ENCODE measurements at places on chromosomes 1 and 21. TPM values are rescaled to one million over a fixed set of nuclear protein-coding genes. Genes with fewer than 3 reads are reported as not detected.

DNA sequence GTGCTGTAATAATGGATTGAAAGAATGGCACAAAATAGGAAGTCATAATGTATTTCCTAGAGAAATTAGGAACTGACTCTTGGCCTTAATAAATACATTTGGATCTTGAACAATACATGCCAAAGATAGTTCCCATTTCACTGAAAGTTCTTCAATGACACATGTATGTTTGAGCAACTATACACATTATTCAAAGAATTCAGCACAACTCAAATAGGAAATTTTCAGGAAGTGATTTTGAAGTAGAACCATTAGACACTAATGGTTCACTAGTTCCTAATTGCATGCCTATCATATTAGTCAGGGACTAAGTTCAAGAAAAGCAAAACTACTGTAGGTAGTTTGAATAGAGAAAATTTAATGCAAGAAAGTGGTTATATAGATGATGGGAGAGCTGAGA lies 404.7 kb downstream of the LMO4 start:
- DNase-seq: no peak

The NBPF6 gene
- total RNA-seq: 0.23 TPM

DNA sequence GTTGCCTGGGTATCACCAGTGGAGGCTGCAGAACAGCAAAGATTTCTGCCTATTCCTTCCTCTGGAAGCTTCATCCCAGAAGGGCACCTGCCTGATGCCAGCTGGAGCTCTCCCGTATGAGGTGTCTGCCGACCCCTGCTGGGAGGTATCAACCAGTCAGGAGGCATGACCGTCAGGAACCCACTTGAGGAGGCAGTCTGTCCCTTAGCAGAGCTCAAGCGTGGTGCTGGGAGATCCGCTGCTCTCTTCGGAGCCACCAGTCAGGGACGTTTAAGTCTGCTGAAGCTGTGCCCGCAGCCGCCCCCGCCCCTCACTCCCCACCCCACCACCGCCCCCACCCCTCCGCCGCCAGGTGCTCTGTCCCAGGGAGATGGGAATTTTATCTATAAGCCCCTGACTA lies 23.1 kb upstream of the HFM1 start:
- no peak for DNase-seq

- DNase-seq: no peak
These were observed 14.0 kb upstream of the MIXL1 start for GRCh38 chr1:226209307-226210059.

DNA sequence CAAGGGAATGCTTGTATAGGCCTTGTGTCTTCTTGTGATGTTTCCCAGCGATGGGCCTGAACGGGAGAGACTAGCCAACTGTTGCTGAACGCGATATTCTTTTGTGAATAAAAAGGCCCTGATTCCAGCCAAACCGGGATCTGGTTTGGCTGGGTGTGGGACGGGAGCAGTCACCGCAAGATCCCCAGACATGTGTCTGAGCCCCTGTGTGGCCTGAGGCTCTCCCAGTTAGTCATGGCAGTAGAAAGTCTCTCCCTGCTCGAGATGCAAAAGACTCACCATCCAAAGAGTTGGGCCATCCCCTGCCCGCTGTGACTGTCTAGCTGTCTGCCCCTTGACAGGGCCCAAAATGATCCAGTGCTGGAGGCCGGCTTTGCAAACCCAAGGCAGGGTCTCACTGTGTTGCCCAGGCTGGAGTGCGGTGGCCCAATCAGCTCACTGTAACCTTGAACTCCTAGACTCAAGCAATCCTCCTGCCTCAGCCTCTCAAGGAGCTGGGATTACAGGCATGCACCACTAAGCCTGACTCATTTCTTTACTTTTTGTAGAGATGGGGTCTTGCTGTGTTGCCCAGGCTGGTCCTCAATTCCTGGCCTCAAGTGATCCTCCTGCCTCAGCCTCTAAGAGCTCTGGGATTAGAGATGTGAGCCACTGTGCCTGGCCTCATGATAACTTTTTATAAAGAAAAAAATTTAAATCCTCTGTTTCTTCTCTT lies 56.4 kb downstream of the KIF26B start:
- DNase-seq: no peak

DNA sequence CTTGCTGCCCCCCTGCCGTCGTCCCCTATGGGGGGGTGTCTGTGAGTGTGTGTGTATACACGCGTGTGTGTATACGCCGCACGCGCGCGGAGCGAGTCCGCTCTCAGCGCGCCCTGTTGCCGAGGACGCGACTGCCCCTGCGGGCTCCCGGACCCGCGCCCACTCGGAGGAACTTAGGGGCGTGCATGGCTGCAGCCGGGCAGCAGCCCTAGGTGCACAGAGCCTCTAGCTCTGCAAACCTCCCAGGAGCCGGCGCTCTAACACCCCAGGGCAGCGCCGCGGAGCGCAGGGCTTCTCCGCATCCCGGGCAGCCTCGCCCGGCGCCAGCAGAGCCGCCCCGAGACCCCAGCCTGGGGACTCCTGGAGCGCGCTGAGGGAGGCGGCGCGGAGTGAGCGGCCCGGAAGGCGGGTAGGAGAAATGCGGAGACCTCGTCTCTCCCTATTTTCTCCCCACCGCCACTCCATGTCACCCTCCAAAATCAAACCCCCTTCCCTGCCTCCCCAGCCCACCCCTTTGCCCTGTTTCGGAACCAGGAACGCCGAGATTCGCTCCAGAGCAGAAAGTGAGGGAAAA lies 574 bp downstream of the ITPKB start:
- peak; percentile 39 for DNase-seq

The APOBEC4 gene
- not detected for total RNA-seq

- no peak for DNase-seq
These were observed 1.3 kb downstream of the ARL8A start for GRCh38 chr1:202143011-202143767.

- no peak for DNase-seq
These were observed 44.6 kb downstream of the UBR4 start for GRCh38 chr1:19165501-19165900.

- no peak for DNase-seq
These were observed 171.1 kb downstream of the PIGK start for GRCh38 chr1:77047978-77048614.

GRCh38 chr1:159204161-159205141 lies at the start of gene ACKR1:
Gene ACKR1 (plus strand): TSS chr1:159204875. CDS start chr1:159204960, 85 bp downstream.
- no peak for DNase-seq

DNA sequence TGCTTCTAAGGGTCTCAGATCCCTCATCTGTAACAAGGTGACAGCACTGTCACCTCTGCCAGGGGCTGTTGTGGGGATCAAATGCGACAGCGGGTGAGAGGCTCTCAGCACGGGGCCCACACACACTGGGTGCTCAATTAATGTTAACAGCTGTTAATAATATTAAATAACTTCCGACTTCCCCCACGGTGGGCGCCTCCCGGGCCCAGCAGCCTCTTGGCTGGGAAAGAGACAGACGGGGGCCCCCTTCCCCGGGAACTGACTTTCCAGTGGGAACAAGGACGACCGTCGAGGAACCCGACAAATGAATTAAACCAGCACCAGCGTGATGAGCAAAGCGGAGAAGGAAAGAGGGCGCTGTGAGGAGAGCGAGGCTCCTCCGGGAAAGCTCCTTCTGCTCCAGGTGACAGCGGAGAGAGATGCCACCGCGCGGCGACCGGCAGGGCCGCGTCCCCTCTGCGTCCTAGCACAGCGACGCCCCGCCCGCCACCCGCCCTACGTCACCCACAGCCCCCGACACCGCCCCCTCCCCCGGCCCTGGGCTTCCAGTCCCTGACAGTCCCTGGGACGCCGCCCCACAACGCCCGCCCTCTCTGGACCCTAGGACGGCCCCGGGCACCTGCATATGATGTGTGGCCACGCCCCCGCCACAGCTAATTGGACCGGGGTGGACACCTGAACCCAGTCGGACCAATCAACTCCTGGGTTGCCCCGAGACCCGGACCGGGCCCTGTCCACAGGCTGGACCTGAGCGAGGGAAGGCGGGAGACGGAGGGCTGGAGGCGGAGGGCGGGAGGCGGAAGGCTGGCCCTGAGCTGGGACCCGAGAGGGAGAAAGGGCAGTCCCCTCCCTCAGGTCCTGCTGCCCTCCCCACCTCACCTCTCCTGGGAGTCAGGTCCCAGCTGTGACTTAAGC lies 38.2 kb downstream of the MATN1 start:
- DNase-seq: no peak

- DNase-seq: no peak
These were observed 77.4 kb upstream of the BACH1 start for GRCh38 chr21:29221253-29221744.

GRCh38 chr1:13517193-13517812 lies 3.5 kb upstream of the LRRC38 start:
- no peak for DNase-seq

The ATAD3A gene
- total RNA-seq: 78.5 TPM

The DRAXIN gene
- total RNA-seq: 0.07 TPM

GRCh38 chr1:21378705-21379494 lies 61.0 kb upstream of the NBPF3 start:
- DNase-seq: no peak

- DNase-seq: no peak
These were observed 71.7 kb downstream of the APP start for GRCh38 chr21:26098772-26099397.

DNA sequence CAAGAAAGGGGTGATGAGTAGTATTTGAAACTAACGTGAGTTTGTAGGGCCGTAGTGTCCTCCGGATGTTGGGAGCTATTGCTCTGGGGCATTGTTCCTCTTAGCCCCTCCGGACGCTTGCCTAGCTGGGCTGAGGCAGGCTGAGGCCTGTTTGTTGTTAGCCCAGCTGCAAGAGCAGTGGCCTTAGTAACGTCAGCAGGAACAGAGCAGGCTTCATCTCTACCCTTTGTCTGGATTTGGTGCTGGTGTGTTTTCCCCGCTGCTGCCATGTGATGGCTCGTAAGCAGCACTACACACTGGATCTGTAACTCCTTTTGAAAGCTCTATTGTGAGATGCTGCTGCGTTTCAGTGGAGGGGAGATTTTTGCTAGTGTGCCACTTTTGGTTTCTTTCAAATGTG lies 57.6 kb downstream of the DNM3 start:
- DNase-seq: no peak

The CD247 gene
- total RNA-seq: 196 TPM

The C1orf226 gene
- total RNA-seq: 0.05 TPM

DNA sequence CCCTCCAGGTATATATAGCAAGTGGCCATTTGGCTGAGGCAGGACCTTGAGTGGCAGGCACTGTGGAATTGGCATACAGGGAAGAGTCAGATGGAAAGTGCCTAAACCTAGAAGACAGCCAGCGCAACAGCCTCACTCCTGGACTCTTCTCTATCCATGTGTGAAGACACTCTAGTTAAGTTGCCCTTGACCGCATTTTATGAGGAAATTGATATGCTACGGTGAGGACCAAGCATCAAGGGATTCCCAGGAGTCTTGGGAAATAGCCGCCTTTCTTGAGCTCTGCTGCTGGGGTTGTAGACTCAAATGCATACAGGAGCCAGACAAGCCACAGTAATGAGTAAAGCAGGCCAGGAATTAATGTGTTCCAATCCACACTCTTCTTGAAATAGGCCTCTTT lies 145.9 kb upstream of the KAZN start:
- DNase-seq: no peak

The PLA2G4A gene
- 28.2 TPM for total RNA-seq

GRCh38 chr21:16258844-16259611 lies 529.2 kb downstream of the USP25 start:
- DNase-seq: no peak

The LDLRAD2 gene
- not detected for total RNA-seq

GRCh38 chr1:204842892-204843291 lies 27.8 kb upstream of the NFASC start:
- DNase-seq: no peak

The EFNA3 gene
- 6.0 TPM for total RNA-seq

All from activated T-helper 2 cell treated with anti-CD3 and anti-CD28 coated beads, Interferon-gamma antibody, Interleukin-2, Interleukin-4, amounts not matched to agents 10 μg/mL and 5 μg/mL and 100 μg/mL, durations not matched to agents 14 hours and 24 hours and 36 hours (primary cell).